ENCODE measurements at places on chromosomes 3 and 15. TPM values are rescaled to one million over a fixed set of nuclear protein-coding genes. Genes with fewer than 3 reads are reported as not detected.

The CCK gene
- total RNA-seq, result 24.3 TPM

The DUOX2 gene
- total RNA-seq, result not detected

The TMEM266 gene
- total RNA-seq, result 3.2 TPM

The MTFMT gene
- 15.7 TPM for total RNA-seq

The IGSF11 gene
- total RNA-seq, result 8.9 TPM

The LTK gene
- under 0.01 TPM for total RNA-seq

The KLF15 gene
- 1.7 TPM for total RNA-seq
